ENCODE measurements at places on chromosomes 16 and 17.

- DNase-seq, result no peak
These were observed 44.0 kb upstream of the CBX4 start for GRCh38 chr17:79883202-79883601.

DNA sequence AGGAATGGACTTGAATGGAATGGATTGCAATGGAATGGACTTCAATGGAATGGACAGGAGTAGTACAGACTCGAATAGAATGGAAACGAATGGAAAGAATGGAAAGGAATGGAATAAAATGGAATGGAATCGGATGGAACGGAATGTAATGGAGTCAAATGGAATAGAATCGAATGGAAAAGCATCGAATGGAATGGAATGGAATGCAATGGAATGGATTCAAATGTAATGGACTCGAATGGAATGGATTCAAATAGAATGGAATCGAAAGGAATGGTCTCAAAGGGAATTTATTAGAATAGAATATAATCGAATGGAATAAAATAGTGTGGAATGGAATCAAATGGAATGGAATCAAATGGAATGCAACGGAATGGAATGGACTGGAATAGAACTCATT is 484.9 kb upstream of the WSB1 start:
- DNase-seq, result no peak

DNA sequence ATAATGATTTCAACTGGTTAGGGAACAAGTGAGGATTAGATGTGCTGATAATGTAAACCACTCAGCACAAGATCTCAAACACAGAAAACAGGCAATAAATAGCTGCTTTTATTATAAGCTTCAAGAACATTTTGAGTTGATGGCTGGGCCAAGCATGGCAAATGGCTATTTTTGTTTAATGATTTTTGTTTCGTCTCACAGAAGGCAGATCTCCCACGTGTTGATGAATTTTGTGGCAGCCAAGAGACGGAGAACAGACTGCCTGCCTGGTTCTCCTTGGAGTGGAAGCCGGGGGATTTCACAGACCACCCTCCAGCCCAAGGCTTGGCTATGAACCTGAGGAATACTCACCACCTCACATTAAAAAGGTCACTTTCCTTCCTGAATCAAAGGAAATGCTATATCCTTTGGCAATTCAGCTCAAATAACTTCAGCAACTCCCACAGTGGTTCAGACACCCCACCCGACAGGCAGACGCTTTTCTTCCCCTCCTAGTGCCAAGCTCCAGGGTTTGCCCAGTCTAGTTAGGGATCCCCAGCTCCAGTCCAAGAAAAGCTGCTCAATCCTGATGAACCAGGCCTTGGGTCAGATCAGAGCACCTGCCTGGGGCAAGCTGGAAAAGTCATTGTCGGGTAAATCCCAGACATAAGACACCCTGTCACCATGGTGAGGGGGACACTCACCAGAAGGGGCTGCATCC is 593.5 kb downstream of the TOX3 start:
- DNase-seq, result no peak

- no peak for DNase-seq
These were observed 37.8 kb upstream of the CBX4 start for GRCh38 chr17:79877041-79877440.

- DNase-seq, result peak; percentile 64
These were observed 57.2 kb upstream of the GSE1 start for GRCh38 chr16:85555719-85556455.

DNA sequence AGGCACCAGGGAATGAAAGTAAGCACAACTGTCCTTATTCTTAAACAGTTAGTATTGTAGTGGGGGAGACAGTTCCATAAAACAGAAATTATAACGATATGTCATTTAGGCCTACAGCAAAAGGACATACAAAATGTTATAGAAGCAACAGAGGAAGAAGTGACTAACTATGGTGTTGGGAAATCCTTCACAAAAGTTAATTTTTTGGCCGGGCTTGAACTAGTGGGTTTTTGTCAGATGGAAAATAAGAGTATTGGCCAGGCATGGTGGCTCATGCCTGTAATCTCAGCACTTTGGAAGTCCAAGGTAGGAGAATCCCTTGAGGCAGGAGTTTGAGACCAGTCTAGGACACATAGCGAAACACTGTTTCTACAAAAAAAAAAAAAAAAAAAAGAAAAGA is 127.8 kb downstream of the SSH2 start:
- no peak for DNase-seq

DNA sequence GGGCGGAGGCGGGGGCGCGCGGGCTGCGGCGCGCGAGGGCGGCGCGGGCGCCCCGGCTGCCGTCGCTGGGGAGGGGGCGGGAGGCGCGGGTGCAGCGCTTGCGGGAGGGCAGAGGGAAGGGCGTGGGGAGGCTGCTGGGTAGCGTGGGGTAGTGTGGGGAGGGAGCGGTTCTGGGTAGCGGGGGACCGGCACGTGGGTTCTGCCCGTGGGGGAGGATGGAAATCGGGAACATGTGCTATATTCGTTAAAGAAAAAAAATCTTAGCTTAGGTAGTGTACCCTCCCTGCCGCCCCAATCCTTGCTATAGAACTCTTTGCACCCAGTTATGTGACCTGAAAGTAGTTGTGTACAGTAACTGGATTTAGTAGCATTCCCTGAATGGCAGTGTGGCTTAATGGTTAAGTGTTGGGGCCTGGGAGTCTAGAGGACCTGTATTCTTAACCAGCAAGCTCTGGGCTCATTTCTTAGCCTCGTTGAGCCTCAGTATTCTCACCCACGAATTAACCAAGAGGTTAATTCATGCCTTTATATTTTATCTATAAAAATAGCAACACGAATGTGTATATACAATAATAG is 646 bp downstream of the RABEP1 start:
- DNase-seq, result peak; percentile 20

- no peak for DNase-seq
These were observed 139.1 kb downstream of the CCT6B start for GRCh38 chr17:34822007-34822739.

GRCh38 chr16:63581570-63581969 is 1540.3 kb downstream of the CDH11 start:
- DNase-seq, result no peak

GRCh38 chr16:86948046-86948445 is 369.1 kb downstream of the C16orf95 start:
- DNase-seq, result no peak

GRCh38 chr17:62591333-62591732 is 36.1 kb upstream of the MRC2 start:
- DNase-seq, result no peak

- peak; percentile 15 for DNase-seq
These were observed 92.4 kb upstream of the HSBP1 start for GRCh38 chr16:83715217-83715920.

GRCh38 chr16:69830534-69831211 is 68.5 kb downstream of the WWP2 start:
- no peak for DNase-seq

GRCh38 chr17:2821868-2822267 is 25.6 kb downstream of the RAP1GAP2 start:
- no peak for DNase-seq

DNA sequence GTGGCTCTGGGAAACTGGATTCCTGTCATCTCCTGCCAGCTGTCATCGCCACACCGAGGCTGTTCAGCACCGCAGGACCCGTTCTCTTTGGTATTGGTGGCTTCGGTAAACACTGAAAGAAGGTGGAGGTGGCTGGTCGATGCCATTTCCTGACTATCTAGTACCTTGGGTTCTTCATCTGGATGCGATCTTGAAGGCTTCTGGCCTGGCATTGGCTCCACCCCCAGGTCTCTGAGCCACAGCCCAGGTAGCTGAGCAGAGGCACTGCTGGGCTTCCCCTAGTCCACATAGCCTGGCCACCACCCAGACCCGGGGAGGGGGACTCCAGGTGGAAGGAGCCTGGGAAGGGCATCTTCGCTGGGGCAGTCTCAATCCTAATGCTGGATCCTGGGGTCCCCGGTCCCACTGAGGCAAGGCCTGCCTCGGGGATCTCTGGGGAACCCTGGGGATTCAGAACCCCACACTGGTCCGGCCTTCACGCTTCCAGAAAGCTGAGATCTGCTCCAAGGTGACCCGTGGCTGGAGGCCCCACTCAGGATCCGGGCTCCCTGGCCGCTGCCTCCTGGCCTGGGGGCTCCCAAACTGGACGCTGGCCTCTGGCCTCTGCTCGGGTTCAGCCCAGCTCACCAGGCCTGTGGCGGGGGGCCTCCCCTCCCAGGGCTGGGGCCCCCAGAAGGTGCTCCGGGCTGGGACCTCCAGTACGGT is 1.8 kb downstream of the C16orf54 start:
- DNase-seq, result no peak

- no peak for DNase-seq
These were observed 5.0 kb downstream of the DEXI start for GRCh38 chr16:10937068-10937859.

- no peak for DNase-seq
These were observed 687 bp upstream of the NARF start for GRCh38 chr17:82457929-82458178.

- no peak for DNase-seq
These were observed 44.8 kb upstream of the NFAT5 start for GRCh38 chr16:69520800-69521602.

DNA sequence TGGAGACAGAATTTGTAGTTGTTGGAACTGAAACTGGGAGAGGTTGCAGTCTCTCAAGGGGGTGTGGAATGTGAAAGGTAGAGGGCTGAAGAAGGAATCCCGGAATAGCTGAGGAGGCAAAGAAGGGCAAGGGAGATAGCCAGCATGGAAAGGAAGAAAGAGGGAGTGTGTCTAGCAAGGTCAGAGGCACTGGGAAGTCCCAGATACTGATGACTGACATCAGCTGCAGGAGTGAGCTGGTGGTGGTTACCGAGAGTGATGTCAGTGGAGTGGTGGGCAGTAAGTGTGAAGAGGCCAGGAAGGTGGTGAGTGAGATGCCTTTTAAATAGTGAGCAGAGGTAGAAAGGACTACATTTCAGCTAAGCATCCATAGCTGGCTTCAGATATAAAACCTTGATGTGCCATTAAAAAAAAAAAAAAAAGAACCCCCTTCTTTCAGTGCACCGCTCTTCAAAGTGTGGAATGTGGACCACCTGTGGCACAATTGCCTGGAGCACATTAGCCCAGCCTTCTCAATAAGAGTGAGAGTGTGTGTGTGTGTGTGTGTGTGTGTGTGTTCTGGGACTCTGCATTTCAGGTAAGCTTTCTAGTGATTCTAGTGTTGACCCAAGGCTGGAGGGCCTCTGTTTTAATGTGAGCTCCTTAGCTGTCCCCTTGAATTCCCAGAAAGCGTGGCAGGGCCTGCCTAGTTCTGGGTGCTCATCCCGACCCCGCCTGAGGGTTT is 8.5 kb downstream of the PRMT7 start:
- DNase-seq, result no peak

DNA sequence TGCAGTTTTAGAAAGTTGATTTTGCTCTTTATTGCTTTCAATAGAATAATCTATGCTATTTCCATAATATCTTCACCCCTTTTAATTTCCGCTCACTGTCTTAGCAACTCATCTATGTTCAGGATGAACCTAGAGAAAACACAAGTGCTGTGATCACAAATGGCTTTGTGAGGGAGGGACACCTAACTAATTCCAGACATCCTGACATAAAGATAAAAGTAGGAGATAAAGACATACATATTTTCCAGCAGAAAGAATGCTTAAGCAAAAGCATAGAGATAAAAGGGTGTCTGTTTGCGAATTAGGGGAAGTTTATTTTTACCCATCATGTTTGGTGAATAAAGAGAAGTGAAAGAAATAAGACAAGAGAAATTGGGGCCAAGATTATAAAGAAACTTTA is 254.2 kb downstream of the KCNJ2 start:
- DNase-seq, result no peak

DNA sequence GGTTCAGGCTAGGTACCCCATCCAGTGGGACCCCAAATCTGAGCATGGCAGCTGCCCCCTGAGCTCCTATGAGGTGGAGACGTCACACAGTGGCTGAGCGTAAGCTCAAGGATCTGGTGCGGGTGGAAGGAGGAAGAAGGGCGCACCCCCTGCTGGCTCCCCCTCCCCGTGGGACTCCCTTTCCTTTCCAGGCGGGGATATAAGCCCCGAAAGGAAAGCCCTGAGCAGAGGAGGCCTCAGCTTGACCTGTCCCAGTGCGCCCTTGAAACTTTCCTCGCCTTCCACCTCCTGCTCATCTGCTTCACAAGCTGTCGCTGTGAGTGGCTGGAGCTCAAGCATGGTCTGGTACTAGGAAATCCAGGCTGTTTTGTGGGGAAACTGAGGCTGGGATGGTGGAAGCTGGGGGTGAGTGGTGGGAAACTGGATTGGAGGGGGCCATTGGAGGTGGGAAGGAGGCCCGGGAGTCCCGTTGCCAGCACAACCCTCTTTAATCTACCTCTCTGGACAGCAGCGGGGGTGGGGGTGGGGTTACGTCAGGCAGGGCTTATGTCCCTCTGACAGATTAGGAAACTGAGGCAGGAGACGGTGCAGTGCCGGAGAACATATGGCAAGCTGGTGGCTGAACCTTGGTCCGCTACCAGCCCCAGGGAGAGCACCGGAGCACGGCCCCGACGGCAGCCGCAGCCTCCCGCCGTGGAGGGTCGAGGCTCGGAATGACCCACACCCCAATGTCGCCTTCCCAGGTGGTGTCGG is 92.3 kb upstream of the TMEM97 start:
- DNase-seq, result no peak

GRCh38 chr16:3143598-3144320 is 8.9 kb downstream of the ZNF213 start:
- no peak for DNase-seq

- DNase-seq, result peak; percentile 65
These were observed at the start of gene MFAP4 for GRCh38 chr17:19386974-19387920. Gene MFAP4 (minus strand): TSS chr17:19387190. CDS start chr17:19387155, 35 bp downstream.

GRCh38 chr17:58210922-58211321 is 8.1 kb downstream of the MKS1 start:
- DNase-seq, result no peak

GRCh38 chr16:22198547-22199293 is 7.4 kb upstream of the EEF2K start:
- DNase-seq, result no peak

GRCh38 chr17:51091635-51092034 is 29.0 kb downstream of the SPAG9 start:
- DNase-seq, result peak; percentile 2

GRCh38 chr17:82938873-82939620 is 99.2 kb upstream of the ZNF750 start:
- DNase-seq, result no peak

- DNase-seq, result no peak
These were observed 17.0 kb downstream of the PIMREG start for GRCh38 chr17:6461246-6461645.

DNA sequence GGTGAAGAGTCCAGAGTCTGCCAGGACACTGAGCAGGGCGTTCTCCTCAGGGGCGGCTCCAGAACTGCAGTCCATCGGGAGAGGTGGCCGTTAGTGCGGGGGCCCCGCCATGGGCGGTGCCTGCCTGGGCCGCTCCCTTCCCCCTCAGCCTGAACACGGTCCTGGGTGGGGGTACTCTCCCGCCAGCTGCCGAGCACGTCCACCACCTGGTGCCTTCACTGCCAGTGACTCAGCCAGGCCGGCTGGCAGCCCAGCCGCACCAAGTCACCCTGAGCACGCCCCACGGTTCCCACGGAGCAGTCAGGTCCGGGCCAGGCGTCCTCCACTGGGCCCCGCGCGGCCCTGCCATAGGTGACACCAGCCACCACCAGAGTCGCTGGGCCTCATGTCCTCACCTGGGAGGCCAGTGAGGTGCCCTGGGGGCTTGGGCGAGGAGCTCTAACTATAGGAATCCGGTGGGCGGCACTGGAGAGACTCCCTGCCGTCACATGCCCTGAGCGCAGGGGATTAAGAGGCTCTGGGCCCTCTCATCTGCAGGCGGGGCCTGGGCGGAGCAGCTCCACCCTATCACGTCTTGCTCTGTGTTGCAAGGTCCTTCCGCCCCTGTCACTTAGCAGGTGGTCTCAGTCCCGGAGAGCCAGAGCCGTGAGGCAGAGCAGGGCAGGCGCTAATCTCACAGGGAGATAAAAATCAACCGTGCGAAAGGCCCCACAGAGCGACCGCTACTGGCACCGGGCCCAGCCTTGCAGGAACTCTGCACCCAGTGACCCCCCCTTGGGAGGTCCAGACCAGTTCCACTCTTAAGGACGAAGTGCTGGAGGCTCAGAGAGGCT is 14.3 kb downstream of the PIEZO1 start:
- DNase-seq, result peak; percentile 69

Measured in retina (tissue), 1 donor.